Renal pelvis (tissue), 12 donors: ENCODE measurements at places on chromosomes 11 and 22. TPM values are rescaled to one million over a fixed set of nuclear protein-coding genes. Genes with fewer than 3 reads are reported as not detected.

- peak; percentile 34 for DNase-seq
These were observed 379 bp upstream of the SLC3A2 start for GRCh38 chr11:62880231-62880802.

- DNase-seq: no peak
These were observed 87.8 kb upstream of the CLNS1A start for GRCh38 chr11:77725433-77725832.

DNA sequence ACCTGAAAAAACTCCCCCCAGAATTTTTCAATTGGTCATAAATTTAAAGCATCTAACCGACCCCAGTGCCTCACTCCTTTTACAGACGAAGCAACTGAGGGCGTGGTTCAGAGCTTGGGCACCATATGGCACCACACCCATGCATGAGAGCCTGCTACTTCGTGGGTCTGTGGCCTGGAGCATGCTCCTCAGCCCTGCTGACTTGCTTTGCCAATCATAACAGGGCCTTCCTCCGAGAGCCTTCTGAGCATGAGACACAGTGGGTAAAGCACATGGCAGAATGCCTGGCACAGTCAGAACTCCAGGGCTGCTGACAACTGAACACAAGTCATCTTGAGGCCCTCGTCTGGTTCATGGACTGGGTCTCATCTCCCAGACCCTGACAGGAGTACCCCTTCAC is 33.3 kb downstream of the HIRA start:
- no peak for DNase-seq

DNA sequence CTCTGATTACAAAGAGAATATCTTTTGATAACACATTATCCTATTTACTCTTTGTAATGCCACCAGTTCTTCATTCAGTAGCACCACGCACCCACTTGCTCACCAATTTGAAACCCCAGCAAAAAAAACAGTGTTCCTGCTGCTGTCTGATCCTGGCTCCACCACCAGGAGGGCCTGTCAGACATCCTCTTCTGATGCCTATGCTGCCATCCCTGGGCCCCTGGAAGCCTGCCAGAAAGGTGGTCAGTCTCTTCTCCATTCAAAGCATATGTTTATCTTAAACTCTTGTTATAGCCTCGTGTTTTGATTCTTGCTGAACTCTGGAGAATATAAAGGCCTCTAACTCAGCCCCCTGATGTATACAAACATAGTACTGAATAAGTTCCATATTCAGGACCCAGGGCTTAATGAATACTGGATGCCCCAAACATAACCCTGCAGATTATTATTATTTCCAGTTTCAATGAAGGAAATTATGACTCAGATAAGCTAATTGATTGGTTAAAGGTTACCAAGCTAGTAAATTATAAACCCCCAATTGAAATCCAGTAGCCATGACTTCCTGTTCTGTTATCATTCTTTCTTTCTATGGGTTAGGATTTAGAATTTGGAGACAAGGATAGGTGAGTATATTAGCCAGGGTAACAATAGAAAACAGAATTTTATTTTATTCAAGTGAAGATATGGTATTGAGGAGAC is 116.7 kb downstream of the NTM start:
- DNase-seq: no peak

- no peak for DNase-seq
These were observed 148.3 kb upstream of the THY1 start for GRCh38 chr11:119571311-119571710.

GRCh38 chr22:40491990-40492631 is 121.7 kb downstream of the SGSM3 start:
- DNase-seq: no peak

The BET1L gene
- polyA plus RNA-seq: 48.6 TPM

The USP35 gene
- 6.3 TPM for polyA plus RNA-seq

The CLCF1 gene
- 4.8 TPM for polyA plus RNA-seq

The ZNF215 gene
- 3.0 TPM for polyA plus RNA-seq

The ASCC2 gene
- polyA plus RNA-seq: 54.4 TPM
